ENCODE measurements at places on chromosomes 12 and 14.

- DNase-seq, result no peak
Observed at GRCh38 chr12:94429633-94430032, 30.0 kb downstream of the CEP83 start.

GRCh38 chr14:100468557-100468956, 118.7 kb downstream of the BEGAIN start:
- DNase-seq, result no peak

- no peak for DNase-seq
Observed at GRCh38 chr12:15411842-15412241, 89.5 kb downstream of the PTPRO start.

- no peak for DNase-seq
Observed at GRCh38 chr12:23775208-23775607, 174.3 kb downstream of the SOX5 start.

GRCh38 chr14:68962681-68963080, 16.4 kb downstream of the ACTN1 start:
- no peak for DNase-seq

- DNase-seq, result no peak
Observed at GRCh38 chr14:78152201-78153063, 17.7 kb upstream of the NRXN3 start.

DNA sequence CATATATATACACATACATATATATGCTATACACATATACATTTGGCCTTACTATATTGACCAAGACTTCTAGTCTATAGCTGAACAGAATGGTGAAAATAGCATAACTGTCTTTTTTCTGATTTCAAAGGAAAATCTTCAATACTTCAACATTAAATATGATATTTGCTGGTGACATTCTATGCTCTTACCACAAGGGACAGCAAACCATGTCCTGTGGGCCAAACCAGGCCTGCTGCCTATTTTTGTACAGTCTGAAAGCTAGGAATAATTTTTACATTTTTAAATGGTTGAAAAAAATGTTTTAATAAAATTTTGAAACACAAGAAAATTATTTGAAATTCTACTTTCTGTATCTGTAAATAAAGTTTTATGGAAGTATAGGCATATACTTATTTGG, 63.6 kb downstream of the EML5 start:
- no peak for DNase-seq

DNA sequence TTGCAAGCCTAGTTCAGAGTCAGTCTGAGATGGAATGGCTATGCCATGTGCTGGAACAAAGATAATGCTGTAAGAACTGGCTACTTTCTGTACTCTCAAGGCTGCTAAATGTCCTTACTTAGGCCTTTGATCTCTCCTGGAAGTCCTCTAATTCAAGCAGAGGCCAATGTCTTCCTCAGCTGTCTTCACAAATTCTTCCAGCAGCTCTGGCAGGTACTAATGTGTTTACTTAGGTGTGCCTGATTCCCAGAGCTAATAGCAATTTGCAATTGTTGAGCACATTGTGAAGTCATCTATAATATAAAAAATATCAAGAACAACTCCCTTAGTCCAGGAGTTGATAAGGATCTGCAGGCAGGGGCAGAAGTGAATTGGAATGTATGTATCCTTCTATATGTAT, 3.8 kb upstream of the MYF5 start:
- no peak for DNase-seq

DNA sequence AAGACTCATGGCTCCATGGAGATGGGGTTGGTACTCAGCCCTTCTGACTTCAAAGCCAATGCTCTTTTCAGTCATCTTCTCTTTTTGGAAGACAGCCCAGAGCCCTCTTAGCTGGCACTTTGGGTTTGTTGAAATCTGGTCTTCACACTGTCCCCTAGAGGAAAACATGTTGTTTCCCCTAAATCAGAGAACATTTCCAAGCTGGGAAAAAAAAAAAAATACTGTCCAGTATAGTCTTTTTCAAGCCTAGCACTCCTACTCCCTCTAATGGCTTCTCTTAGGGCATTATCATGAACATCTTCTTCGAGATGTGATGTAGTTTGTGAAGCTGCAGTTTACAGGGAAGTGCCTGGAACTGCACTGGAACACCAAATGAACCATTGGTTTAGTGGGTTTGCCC, 3.0 kb upstream of the ZC3H14 start:
- DNase-seq, result peak; percentile 69

GRCh38 chr12:82359115-82359478, 768 bp downstream of the METTL25 start:
- no peak for DNase-seq

GRCh38 chr14:73788701-73789551, 62.7 kb upstream of the PTGR2 start:
- no peak for DNase-seq

DNA sequence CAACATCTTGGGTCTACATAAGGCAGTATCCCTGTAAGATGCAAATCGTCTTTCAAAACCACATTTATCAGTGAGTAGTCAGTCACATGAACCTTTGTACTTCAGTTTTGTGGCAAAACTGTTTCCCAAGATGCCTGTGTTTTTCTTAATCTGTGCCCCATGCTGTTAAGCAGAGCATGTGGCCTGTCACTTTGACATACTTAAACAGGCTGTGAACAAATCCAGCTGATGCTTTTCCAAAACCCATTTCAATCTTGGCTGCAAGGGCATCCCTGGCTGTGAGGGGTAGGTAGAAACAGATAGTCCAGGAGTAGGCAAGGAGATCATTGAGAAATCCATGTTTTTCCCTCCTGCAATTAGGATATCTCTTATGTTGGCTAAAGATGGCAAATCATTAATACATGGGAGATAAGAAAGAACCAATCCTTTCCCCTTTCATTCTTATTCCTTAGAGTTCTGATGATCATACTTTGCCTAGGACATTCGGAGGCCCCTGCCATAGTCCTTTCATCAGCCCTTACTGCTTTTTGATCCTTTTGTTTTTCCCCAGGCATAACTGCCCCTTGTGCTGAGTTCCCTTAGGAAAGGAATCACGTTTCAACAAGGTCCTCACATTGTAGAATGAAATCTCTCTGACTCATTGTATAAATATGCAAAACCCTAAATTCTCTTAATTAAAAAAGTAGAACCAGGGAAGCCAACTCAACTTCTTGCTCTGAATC, 121.1 kb upstream of the EEA1 start:
- peak; percentile 68 for DNase-seq

GRCh38 chr12:124626971-124627411, 59.6 kb upstream of the NCOR2 start:
- peak; percentile 67 for DNase-seq

DNA sequence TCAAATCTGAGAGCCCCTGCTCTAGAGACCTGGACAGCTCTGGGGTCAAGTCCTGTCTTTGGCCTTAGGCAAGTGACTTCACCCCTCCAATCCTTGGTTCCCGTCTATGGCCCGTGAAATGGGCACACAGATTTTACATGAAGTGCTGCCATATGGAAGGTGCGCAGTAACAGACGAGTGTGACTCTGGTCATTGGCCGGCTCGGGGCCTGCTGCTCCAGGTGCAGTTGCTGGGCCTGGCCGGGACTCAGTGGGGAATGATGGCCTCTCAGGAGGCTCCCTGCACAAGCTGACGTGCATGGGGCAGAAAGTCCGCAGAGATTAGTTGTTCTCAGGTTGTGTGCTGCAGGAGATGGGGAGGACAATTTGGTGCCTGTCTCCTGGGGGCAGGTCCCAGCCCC, 14.0 kb upstream of the TESC start:
- no peak for DNase-seq

DNA sequence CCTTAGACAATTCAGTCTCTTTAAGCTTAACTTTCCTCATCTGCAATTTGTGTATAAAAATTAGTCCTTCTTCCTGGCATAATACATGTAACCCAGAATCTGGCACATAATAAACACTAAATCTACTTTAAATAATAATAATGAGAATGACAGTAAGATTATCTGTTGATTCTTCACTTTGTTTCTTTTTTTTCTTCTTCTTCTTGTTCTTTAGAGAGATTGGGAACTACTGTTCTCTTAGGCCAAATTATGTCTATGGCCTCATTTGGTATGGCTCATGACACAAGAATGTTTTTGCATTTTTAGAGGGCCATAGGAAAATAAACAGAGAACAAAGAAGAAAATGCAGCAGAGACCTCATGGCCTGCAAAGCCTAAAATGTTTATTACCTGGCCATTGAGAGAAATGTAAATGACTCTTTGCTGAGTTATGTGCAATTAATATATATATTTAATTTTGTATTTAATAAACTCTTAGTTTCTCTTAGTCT, 275.8 kb downstream of the SLC6A15 start:
- peak; percentile 59 for DNase-seq

GRCh38 chr12:31849090-31849687, 110.0 kb upstream of the RESF1 start:
- peak; percentile 1 for DNase-seq

GRCh38 chr12:93990832-93991803, 157.3 kb upstream of the PLXNC1 start:
- DNase-seq, result peak; percentile 67

DNA sequence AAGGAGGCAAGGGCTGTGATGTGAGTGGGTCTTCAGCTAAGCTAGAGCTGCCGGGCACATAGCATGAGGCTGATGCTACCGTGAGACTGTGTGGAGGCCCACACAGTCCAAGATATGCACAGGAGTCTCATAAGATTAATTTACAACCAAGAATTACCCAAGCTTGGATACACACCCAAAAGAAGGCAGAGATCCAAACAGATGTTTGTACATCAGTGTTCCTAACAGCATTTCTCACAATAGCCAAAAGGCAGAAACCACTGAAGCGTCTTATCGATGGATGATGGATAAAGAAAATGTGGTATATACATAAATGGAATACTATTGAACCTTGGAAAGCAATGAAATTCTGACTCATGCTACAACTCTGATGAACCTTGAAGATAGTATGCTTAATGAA, 40.8 kb upstream of the RIC8B start:
- no peak for DNase-seq

- DNase-seq, result no peak
Observed at GRCh38 chr12:19299765-19300164, 139.5 kb upstream of the AEBP2 start.

- DNase-seq, result peak; percentile 34
Observed at GRCh38 chr12:26566675-26567074, 266.3 kb downstream of the ITPR2 start.

DNA sequence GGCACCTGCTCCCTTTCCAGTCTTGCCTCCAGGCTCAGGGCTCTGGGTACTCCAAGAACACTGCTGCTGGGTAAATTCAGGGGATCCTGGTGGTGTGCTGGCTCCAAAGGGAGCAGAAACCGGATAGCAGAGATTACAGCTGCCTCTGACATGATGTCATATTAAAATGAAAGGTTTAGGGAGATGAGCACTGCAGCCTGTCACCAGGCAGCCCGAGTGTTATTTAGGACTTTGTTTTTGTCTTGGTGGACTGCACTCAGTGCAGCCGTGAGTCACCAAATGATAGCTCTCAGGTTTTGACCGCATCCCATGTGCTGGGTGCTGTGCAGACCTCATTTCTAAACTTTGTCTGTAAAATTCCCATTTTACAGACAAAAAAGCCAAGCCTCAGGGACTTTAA, 266.0 kb upstream of the CRY1 start:
- peak; percentile 78 for DNase-seq

- DNase-seq, result no peak
Observed at GRCh38 chr14:29166507-29166906, 399.9 kb downstream of the FOXG1 start.
